HT-29 (cell line): ENCODE measurements at places on chromosomes 7 and 10.

- no peak for DNase-seq
These were observed 8.3 kb downstream of the GPR85 start for GRCh38 chr7:113078331-113078730.

DNA sequence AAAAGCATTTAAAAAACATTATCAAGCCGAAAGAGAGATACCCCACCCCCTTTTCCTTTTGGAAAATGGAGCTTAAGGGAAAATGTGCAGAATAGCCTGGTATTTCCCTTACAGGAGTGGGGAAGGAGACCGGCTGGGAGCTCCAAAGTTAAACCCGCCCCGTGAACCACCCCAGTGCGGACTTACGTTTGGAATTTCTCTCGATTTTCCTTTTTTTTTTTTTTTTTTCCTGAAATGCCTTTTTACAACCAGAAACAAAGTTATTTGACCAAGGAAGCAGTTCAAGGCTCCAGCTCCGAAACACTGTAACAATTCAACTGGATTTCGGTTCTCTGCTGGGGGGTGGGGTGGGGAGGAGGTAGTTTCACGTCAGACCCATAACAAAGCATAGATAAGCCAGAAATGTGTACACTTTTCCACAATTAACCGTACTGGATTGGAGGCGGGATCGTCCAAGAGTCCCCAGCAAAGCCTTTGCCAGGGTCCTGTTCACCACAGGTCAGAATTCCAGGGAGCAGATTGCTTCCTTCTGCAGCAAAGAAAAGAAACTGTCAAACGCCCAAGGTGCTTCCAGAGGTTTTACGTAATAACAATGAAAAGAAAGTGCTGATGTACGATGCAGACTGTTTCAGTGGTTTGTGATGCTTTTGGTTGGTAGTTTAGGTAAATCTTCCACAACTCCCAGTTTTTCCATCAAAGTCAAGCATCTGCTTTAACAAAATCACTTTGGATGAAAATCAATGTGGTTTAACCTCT lies 6.7 kb downstream of the SKIDA1 start:
- no peak for DNase-seq

- DNase-seq, result no peak
These were observed 608.5 kb downstream of the PHTF2 start for GRCh38 chr7:78407031-78407430.

DNA sequence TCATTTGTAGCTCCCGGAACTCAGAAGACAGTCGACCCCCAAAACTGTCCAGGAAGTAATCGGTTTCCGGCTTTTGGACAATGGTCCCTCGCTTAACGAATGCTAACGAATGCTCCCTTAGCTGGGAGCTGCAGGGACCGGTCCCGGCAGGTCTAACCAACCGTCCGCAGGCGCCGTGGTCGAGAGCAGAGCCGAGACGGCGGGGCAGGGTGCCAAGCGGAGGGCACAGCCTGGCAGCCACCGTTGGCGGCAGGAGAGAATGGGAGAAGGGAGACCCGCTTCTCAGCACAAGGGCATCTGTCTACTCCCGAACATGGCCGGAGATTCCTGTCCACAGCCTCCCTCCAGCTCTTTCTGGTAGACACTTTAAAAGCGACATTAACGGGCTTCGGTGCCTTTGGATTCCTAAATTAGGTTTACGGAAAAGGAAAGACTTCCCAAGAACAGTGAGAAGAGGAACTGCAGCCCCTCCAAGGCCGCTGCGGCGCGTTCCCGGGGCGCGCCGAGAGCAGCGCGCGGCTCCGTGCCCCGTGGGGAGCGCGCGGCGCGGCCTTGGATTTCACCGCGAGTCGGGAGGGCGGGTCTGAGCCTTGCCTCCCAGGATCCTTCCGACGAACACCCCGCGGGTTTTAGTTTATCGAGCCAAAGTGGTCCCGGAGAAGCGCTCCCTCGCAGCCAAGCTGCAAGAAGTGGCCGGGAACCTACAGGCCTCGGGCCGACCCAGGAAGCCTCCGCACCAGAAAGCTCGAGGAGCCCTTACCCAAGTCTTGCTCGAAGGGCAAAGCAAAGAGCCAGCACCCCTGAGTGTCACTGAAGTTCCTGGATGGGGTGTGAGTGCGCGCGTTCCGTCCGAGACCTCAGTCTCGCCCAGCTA lies 3.6 kb upstream of the TBX20 start:
- DNase-seq, result no peak

DNA sequence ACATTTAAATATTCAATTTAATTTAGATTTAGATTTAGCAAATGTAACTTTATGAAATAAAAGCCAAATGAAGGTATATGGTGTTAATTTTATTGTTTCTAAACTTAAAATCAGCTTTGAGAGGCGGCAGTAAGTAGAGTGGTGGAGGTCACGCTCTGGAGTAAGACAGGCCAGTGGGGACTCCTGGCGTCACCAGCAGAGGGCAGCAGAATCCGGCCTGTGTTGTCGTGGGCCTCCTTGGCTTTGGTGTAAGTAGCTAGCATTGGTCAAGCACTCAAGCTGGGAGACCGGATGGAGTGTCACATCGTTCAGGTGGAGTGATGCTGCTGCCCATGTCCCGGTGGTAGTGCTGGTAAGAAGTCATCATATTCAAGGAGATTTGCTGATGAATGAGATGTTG lies 98.7 kb upstream of the DNAJB6 start:
- no peak for DNase-seq

DNA sequence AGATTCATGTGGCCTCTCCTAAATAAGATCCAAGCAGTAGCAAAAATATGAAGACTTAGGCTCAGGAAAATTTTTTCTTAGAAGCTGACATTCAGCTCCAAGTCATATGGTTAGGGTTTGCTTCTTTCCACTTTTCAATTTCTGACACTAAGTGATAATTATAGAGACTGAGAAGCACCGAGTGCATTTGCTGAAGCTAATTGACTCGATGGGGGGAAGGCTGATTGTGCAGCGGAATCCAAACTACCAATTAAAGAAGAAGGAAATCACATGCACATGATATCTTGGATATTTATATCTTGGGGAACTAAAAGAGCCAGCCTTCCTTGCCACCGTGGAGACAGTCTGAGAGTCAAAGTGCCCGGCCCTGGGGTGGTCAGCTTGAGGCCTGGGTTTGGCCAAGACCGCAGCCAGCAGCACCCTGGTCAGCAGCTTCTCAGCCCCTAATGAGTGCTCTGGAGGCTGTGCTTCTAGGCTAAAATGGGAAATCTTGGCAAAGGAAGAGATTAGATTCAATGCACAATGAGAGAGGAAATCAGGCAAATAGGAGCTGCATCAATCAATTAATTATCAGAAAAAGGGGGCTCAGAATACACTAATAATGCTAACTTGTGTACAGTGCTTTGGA lies 589.3 kb downstream of the NRG3 start:
- no peak for DNase-seq

DNA sequence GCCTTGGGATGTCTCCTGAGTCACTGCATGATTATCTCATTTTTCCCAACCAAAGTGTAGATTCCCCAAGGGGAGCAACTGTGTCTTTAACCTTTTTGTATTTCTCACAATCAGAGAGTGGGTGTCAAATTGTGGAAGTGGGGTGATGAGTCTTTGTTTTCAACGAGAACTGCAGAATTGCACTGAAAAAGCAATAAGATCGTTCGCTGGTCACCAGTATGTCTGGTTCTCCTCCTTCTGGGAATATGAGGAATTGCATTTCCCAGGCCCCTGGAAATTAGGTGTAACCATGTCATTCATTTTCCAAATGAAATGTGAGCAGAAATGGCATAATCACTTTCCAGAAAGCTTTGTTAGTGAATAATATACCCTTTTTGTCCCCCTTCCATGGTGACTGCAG lies 326.9 kb downstream of the GPAM start:
- peak; percentile 17 for DNase-seq

DNA sequence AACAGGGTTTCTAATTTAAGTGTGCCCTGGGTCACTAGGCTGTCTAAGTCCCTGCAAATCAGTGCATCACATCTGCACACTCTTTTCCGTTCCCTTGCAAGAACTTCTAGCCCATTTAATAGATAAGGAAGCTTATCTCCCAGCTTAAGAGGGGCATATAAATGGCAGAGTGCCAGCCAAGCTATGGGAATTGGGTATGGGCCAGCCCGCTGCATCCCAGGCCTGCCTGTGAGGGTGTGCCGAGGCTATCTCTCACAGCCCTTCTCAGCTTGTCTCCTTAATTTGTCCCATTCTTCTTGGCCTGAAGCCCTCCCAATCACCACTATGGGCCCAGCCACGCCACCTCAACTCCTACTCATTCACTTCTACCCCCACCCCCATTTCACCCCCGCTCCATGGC lies 14.7 kb downstream of the AQP1 start:
- no peak for DNase-seq

- no peak for DNase-seq
These were observed 20.8 kb upstream of the RELN start for GRCh38 chr7:104010052-104010909.

GRCh38 chr10:82796510-82796909 lies 921.5 kb downstream of the NRG3 start:
- DNase-seq, result peak; percentile 12

DNA sequence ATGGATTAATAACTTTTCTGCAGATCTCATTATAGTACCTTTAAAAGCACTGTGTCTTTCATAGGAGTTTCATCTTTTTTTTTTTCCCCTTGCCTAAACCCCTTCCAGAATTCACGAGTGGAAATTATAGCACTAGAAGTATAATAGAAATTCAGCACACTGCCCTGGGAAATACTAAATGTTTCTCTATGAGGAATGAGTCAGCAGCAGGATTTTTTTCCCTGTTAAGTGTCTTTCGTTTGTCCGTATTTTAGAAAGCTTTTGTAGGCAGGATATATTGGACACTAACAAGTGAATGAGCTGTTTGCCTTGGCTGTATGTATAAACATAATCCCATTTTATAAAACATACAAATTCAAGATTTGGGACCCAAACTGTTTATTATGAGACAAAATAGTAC lies 105.8 kb downstream of the EXOC4 start:
- no peak for DNase-seq

- DNase-seq, result no peak
These were observed 96.4 kb downstream of the FAS start for GRCh38 chr10:89086801-89087521.

- DNase-seq, result peak; percentile 22
These were observed 37.6 kb upstream of the TCF7L2 start for GRCh38 chr10:112912410-112912928.

- no peak for DNase-seq
These were observed 180.4 kb downstream of the EXOC4 start for GRCh38 chr7:133433165-133433812.

DNA sequence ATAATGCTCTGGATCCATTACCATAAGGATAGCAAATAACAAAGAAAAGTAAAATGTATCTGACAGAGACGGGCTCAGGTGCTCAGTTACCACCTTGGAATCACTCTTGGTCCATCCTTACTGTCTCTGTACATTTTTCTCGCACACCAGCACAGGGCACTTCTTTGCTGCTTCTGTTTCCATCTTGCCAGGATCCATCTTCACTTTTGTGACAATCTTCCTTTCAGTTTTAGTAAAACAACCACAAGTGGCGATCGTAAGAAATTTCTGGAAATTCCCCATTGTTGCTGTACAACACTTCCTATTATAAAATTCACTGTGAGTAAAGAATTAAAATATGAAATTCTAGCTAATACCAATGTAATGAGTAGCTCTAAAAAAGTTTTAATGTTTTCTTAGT lies 695.5 kb downstream of the GRM8 start:
- DNase-seq, result no peak

- DNase-seq, result no peak
These were observed 26.6 kb upstream of the FAM180A start for GRCh38 chr7:135775230-135775629.

- no peak for DNase-seq
These were observed 54.5 kb downstream of the CUL1 start for GRCh38 chr7:148753224-148753623.

- DNase-seq, result no peak
These were observed 152.3 kb downstream of the NEBL start for GRCh38 chr10:20744821-20745220.

DNA sequence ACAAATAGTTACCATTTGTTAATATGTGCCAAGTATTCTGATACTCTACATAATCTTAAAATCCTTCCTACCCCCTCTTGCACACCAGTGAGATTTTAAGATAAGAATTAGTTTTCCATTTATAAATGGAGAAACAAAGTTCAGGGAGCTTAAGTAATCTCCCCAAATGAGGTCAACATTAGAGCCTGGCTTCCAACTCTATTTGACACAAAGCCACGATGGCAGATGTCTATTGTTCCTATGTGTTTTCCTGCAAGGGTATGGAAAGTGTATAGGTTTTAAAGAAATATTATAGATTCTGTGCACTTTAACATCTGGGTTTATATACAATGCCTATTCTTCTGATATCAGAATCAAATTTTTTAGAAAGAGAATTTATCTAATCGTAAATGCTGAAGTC lies 143.9 kb upstream of the SEMA3C start:
- DNase-seq, result no peak

DNA sequence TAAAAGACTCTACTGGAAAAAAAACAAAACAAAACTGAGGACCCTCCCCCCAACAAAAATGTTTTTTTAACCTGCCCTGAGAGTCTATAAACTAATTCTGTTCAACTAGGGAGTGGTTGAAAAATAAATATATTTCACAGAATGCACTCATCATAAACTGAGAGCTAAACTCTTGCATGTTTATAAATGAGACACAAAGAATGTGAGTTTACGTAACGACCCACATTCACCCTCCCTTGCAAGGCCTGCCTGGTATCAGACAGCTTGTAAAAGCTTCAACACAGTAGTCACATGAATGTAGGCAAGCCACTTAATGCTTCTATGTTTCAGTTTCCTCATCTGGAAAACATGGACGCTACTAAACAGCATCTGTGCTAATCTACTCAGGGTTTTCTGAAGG lies 50.3 kb downstream of the JAZF1 start:
- DNase-seq, result no peak

- peak; percentile 50 for DNase-seq
These were observed 80.0 kb downstream of the C7orf25 start for GRCh38 chr7:42831718-42832522.

DNA sequence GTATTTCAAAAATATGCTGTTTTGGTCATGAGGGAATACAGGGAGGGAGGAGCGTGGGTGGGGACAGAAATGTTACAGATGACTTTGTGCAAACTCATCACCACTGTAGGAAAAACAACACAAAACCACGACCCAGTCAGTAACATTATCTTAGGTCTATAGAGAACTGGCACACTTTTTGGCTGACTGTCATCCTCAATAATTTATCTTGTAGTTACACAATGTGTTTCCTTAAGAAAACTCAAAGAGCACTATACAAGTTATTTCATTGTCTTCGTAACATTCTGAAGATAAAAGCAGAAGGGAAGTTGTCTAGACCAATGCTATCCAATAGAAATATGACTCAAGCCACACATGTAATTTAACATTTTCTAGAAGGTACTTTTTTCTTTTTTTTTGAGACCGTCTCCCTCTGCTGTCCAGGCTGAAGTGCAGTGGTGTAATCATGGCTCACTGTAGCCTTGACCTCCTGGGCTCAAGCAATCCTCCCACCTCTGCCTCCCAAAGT lies 16.9 kb upstream of the CDK14 start:
- DNase-seq, result peak; percentile 17

- DNase-seq, result no peak
These were observed 49.1 kb downstream of the STRA8 start for GRCh38 chr7:135282561-135283254.

- no peak for DNase-seq
These were observed 7.1 kb upstream of the RASGEF1A start for GRCh38 chr10:43273997-43274396.

GRCh38 chr10:43350686-43351085 lies 20.8 kb upstream of the FXYD4 start:
- no peak for DNase-seq
